CD4-positive, alpha-beta T cell treated with Interleukin-10 for 1 hour (primary cell): ENCODE measurements at places on chromosomes 16 and 17.
A peak's percentile ranks its signal among the peaks of the same experiment; 100 is the strongest.

DNA sequence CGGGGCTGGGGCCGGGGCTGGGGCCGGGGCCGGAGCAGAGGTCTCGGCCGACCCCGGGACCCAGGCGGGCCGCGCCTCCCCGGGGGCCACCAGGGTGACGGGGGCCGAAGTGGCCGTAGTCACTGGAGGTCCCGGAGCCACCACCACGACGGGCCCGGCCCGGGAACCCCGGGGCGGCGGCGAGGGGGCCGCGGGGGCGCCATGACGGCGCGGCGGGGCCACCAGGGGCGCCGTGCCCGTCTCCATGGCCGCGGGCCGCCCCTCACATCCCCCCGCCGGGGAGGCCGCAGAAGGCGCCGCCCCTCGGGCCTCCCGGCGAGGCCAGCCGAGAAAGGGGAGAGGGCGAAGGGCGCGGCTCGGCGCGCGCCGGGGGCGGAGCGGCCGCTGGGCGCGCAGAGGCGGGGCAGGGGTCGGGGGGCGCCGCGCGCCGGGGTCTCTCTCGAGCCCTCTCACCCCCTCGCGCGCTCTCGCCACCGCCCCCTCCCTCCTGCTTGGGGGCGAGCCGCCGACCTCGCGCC lies 297 bp downstream of the TBC1D10B start:
- DNase-seq = no peak

- no peak for DNase-seq
Measured at GRCh38 chr17:73757420-73757819, 113.2 kb upstream of the SDK2 start.

DNA sequence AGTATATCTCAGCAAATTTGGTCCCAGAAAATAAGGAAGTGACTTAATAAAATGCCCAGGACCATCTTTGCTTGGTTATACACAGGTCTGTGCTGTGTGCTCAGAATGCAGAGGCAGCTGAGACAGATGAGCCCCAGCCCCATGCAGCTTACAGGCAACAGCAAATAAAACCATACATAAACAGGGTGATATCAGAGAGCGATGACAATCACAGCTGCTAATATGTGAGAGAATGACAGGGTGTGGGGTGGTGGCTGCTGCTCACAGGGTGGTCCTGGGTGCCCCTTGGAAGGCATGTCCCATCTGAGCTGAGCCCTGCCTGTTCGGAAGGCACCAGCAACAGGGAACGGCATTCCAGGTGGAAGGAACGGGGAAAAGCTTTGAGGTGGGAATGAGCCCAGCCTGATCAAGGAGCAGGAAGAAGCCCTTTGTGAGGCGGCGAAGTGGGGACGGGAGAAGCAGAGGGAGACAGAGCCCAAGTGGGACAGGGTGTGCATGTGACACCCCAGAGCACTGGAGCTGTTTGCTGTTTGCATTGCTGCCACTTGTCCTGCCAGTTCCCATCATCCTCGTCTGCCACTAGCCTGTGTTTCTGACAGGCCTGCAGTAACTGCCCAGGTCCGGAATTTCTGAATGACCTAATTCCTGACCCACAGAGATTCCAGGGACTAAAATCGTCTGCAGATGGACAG lies 150.5 kb downstream of the KATNIP start:
- DNase-seq = no peak

DNA sequence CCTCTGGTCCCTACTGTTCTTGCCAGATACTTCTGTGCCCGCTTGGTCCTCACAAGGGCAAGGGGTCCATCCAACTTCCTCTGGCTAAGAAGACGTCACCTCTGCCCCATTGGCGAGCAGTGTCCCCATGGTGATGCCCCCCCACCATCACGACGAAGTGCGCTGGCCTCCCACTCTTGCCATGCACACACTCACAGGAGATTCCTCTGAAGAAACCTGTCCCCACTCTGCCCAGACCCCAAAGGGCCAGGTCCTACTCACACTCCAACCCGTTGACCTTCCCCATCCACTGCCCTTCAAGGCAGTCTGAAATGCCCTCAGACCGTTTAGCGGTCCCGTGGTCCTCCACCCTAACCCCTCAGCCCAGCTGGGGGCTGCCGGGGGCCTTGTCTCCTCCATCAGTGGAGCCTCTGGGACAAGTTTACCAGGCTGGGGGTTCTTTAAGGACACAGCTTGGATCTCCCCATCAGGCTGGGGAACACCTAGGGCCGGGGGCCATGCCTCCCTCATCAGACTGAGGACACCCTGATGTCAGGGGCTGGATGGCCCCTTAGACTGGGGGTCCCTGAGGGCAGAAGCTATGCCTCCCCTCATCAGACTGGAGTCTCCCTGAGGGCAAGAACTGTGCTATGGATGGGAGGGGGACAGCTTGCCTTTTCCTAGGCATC lies 6.5 kb downstream of the NXPH3 start:
- no peak for DNase-seq

DNA sequence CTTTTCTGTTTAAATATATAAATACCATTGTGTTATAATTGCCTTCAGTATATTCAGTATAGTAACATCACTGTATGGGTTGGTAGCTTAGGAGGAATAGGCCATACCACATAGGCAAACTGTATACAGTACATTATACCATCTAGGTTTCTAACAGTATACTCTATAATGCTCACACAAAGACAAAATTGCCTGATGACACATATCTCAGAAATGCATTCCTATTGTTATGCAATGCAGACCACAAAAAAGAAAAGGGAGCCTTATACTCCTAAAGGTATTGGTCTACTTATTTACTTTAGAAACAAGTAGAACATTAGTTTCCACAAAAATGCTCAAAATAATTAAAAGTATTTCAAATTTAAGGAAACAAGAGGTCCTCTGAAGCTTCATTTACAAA lies 47.9 kb downstream of the SETD6 start:
- no peak for DNase-seq

GRCh38 chr17:7897773-7898172 lies 9.2 kb downstream of the CHD3 start:
- DNase-seq = peak; percentile 51

DNA sequence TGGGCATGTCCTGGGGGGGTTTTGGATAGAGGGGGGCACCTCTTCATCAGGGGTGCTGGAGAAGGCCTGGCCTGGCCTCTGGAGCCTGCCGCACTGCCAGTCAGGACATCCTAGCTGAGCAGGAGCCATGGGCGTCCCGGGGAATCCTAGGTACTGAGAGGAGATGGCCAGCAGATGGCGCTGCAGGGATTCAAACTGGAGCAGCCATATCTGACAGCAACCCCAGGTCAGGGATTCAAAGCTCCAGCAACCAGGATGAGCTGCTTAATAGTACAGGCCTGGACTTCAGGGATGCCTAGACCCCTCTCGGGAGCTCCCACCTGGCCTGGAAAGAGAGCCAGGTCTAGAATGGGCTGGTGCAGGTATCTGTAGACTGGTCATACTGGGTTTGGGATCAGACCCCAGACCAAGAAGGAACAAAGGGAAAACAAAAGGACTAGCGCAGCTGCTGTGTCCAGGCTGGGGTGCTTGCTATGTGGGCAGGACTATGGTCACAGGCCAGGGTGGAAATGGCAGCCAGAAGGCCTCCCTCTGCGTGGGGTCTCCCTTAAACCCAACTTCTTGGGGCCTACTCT lies 306.9 kb upstream of the RBFOX1 start:
- DNase-seq = no peak

GRCh38 chr17:54916721-54917120 lies 16.1 kb downstream of the TOM1L1 start:
- DNase-seq = no peak

DNA sequence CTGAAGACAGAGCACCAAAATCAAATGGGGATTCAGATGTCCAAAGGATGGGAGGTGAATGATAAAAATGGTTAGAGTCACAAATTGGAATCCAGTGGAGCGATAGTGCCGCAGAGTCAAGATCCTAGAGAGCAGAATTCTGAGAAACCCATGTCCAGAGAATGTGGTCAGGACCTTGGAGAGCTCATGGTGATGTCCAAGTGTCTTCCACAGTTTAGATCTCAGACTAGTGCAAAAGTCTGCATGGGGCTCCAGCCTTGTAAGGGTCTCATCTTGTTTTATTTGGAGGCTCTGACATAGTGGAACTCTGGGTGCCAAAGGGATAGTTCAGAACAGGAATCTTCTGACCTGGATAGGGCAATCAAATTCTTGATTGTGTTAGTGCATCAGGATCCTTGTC lies 245.9 kb upstream of the HSBP1 start:
- no peak for DNase-seq

DNA sequence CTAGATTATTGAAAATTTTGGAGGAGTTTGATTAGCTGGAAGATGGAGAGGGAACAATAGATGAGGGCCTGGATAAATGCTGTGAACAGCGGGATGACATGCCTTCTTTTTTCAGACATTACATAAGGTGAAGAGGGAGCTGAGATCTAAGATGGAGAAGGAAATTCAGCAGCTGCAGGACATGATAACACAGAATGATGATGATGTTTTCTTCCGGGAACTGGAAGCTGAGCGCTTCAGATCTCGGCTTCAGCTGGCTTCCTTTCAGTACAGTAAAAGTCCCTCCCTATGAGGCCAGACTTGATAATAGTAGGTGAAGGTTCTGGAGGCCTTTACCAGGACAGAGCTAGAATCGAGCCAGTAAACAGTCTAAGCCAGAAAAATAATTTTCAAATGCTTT lies 30.7 kb downstream of the CEP95 start:
- DNase-seq = no peak

DNA sequence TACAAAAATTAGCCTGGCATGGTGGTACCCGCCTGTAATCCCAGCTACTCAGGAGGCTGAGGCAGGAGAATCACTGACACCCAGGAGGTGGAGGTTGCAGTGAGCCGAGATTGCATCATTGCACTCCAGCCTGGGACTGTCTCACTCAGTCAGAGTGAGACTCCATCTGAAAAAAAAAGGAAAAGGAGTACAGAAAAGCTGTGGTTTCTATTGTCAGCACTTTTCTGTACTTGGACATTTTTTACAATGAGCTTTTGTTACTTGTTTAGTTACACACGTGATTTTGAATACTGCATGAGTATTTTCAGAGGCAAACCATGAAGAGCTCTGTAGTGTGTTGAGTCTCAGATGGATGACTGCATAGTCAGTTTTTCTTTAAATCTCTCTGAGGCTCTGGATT lies 26.3 kb downstream of the ZC3H18 start:
- DNase-seq = no peak

- DNase-seq = peak; percentile 71
Measured at GRCh38 chr17:75843577-75844529, at the start of gene UNC13D. Gene UNC13D (minus strand): TSS chr17:75844404. CDS start chr17:75844337, 67 bp downstream.

GRCh38 chr17:75472119-75472518 lies 15.7 kb downstream of the TMEM94 start:
- no peak for DNase-seq

DNA sequence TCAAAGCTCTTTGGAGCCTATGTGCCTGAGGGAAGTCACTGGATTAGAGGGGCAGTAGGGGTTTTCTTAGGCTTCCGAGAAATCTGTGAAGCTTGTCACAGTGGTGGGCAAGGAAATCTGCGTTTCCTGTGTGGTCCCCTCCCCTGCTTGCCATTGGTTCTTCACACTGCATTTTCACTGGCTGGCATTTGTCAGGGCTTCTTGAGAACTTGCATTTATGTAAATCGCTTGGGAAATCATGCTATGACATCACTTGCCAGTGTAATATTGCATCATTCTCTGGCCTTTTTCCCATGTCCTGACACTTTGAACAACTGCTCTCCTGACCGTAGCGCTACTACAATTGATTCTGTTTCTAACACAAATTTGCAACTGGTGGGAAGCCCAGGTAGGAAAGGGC lies 1.8 kb downstream of the CACNG3 start:
- no peak for DNase-seq

DNA sequence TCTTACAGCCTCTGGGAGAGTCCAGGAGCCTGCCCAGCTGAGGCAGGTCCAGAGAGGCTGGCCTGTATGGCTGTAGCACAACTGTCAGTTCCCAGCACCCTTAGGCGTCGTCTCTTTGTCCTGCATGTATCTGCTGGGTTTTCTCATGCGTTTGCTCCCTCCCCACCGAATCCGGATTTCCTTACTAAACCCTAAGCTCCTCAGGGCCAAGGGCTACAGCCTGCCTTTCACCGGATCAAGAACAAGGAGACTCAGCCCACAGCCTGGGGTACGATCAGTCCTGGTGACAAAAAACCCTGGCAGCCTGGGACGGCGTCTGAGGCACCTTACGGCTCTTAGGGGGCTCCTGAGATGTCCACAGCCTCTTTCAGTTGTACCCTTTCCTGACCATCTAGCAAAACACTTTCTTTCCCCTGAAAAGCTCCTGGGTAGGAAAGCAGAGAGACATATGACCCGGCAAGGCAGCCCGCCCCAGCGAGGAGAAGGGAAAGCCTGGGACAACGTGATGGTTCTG lies 12.2 kb downstream of the HIC1 start:
- no peak for DNase-seq

DNA sequence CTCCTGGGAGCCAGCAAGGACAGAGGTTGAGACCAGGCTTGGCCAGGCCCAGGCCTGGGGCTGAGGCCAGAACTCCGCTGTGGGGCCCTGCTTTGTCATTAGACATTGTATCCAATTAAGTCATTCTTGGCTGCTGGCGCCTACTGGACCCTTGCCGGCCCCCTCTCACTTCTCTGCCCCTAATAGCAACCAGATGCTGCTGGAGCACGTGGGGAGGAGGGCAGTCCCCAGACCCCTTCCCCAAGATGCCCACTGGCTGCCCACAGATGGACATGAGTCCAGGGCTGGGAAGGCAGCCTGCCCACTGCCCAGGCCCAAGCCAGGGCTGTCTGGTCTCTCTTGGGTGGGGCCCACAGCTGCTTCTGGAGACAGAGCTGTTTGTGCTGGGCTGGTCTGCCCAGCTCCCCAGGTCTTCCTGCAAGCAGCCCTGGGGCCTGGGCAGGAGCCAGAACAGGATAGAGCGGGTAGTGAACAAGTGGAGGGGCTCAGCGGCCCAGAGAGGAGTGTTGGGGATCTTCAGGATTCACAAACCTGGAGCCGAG lies 7.8 kb downstream of the PLXDC1 start:
- DNase-seq = no peak

- peak; percentile 29 for DNase-seq
Measured at GRCh38 chr16:82192665-82193064, 22.6 kb upstream of the MPHOSPH6 start.
